Stimulated activated CD8-positive, alpha-beta memory T cell treated with anti-CD3 and anti-CD28 coated beads, Interleukin-2, amount 100 ng/mL, for 1 hour (primary cell): ENCODE measurements at places on chromosomes 3 and 15.

- DNase-seq: no peak
Observed at GRCh38 chr15:56236197-56236596, 7.5 kb downstream of the RFX7 start.

DNA sequence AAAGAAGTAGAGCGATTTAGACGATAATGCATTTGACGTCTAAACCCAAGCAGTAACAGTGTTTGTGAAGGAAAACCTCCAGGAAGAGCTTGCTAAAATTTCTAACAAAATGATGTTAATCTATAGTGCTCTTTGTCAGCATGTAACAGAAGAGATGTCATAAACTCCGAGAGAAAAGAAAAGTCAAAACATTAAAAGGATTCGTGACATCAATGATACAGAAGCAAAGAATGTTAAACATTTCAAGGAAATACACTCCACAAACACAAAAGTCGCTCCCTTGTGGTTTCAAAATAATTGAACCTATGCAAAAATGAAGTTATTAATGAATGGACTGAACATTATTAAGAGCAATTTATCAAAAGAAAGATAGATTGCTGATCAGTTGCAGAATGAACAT, 27.9 kb downstream of the AADAC start:
- no peak for DNase-seq

- no peak for DNase-seq
Observed at GRCh38 chr15:54836052-54836795, 360.5 kb downstream of the RSL24D1 start.

GRCh38 chr3:10247679-10248183, 528 bp upstream of the TATDN2 start:
- no peak for DNase-seq

- no peak for DNase-seq
Observed at GRCh38 chr3:126117786-126118185, 33.9 kb upstream of the SLC41A3 start.

- DNase-seq: no peak
Observed at GRCh38 chr3:184472723-184473428, 88.7 kb upstream of the EPHB3 start.

- DNase-seq: no peak
Observed at GRCh38 chr3:9452417-9452816, 55.0 kb downstream of the SETD5 start.

GRCh38 chr15:56939257-56939656, 20.8 kb downstream of the TCF12 start:
- DNase-seq: no peak

- DNase-seq: no peak
Observed at GRCh38 chr3:72887343-72887704, 522 bp upstream of the GXYLT2 start.

DNA sequence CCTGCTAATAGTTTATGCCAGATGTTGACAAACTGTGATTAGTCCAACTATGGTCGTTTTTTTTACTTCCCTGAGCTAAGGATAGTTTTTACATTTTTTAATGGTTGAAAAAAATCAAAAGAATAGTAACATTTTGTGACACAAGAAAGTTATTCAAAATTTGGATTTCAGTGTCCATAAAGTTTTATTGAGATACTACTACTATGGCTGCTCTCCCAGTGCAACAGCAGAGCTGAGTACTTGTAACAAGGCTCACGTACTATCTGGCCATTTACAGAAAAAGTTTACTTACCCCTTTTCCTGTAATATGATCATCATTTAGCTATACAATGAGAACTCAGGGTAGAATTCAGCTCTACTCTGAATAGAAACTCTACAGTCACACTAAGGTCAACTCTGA, 11.5 kb upstream of the TMEM62 start:
- DNase-seq: no peak

DNA sequence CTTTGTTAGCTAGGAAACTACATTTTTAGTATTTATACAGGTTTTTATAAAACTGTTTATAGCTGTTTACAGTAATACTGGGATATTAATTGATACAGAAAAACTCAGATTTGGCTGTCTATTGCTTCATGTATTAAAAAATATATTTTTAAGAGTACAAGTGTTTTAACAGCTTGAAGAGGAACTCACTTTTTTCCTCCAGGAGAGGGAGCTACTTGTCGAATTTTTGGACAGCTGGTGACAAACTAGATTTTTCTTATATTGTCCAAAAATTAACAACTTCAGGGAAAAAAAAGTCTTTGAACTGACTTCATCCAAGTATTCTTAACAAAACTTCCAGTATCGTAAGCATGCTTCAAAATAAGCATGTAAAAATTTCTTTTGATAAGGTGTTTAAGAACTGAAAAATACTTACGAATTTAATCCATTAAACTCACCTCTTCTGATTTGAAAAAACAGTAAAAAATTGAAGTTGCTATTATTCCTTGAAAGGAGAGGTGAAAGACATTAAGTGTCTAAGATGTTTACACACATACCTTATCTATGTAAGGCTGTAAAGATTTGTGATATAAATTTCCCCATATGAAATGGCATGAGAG, 4.0 kb downstream of the DIPK2A start:
- no peak for DNase-seq

- no peak for DNase-seq
Observed at GRCh38 chr3:155889212-155889611, 18.8 kb downstream of the GMPS start.

DNA sequence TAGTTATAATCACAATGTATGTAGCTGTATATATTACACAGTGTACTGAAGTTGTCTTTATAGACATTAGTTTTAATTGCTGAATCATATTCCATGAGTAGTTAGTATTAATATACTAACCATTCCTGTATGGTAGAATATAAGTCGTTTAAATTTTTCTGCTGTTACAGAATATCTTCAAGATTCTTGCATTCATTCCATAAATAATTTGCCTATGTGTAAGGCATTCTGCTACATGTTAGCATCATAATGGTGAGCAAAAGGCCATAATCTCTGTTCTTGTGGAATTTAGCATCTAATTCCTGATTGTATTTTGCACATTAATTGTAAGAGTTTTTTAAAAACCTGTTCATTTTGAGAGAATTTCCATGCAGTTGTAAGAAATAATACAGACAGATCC, 14.1 kb downstream of the GYG1 start:
- DNase-seq: no peak

GRCh38 chr3:47870702-47871260, 67.8 kb downstream of the DHX30 start:
- no peak for DNase-seq

GRCh38 chr15:51752888-51753287, 1.5 kb downstream of the TMOD2 start:
- DNase-seq: no peak

- DNase-seq: no peak
Observed at GRCh38 chr3:128245460-128245859, 92.2 kb downstream of the EEFSEC start.

DNA sequence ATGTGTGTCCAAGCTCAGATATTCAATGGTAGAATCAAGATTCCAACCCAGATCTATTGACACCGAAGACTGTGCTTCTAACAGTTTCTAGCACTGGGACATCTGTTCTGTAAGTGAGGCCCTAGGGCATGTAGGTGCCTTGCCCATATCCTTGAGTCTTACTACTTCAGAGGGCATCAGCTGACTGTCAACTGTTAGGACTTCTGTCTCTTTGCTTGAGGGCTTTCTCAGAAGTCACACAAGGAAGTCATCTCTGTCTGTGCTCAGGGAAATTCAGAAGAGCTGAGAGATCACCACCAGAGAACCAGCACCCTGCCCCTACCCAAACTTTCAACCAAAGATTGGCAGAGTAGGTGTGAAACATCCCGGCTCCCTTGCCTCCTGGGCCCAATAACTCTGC, 403.6 kb upstream of the PROK2 start:
- no peak for DNase-seq

GRCh38 chr3:173009410-173009809, 131.6 kb downstream of the SPATA16 start:
- no peak for DNase-seq

- DNase-seq: no peak
Observed at GRCh38 chr3:112908252-112908651, 61.6 kb upstream of the CD200R1L start.

- DNase-seq: no peak
Observed at GRCh38 chr3:172312001-172312400, 136.3 kb downstream of the GHSR start.

- DNase-seq: no peak
Observed at GRCh38 chr15:63172851-63173451, 15.7 kb upstream of the RPS27L start.

DNA sequence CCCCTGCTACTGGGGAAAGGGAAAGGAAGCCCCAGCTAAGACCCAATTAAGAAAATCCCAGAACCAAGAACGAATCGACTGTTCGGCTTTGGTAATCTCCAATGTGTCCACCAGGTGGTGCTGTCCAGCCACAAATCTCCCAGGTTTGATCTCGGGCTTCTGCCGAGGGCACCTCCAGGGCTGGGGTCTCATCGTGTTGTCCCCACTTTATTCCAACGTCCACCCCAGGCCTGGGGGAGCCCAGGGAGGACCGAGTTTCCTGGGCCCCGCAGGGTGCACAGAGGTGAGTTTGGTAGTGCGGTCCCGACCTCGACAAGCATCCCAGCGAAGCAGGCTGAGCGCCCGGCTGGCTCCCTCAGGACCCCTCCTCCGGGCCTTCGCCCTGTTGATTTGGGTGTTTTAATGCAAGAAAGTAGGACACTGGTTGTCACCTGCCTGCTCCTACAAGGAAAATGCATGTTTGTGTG, 185.1 kb downstream of the GOLGA6L6 start:
- peak; percentile 68 for DNase-seq

GRCh38 chr3:194110483-194110882, 25.5 kb upstream of the HES1 start:
- DNase-seq: no peak

GRCh38 chr3:112632596-112632995, 8.3 kb downstream of the CCDC80 start:
- DNase-seq: no peak

DNA sequence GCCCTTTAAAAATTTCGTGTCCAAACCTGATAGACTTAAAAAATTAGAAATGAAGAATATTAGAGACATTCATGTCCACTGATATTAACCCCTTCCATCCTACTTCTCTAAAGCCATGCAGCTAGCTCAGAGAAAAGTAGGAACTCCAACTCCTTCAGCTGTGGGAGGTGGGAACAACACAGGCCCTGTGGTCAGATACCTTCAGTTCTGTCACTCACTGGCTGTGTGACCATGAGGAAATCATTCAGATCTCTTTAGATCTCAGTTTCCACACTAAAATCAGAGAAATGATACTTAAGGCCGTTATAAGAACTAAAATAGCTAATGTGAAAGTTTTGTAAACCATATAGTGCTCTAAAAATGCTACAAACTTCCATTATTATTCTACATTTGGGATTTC, 209.8 kb downstream of the TNIK start:
- DNase-seq: no peak

DNA sequence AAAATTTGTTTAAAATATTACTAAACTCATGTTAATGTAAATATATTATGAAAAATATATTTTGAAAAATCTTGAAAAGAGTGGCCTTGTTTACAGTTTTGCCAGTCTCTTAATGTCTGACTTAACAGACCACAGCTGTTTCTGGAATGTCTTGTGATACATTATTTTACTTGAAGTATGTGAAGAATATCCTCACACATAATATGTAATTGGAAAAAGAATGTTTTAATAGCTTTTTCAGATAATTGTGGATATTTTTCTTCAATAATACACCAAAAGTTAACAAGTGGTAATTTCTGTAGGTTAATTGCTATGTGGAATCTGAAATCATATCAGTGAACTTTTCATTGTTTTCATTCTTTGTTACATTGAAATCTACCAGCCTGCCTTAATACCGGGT, 101.3 kb downstream of the UBE2E2 start:
- DNase-seq: no peak

GRCh38 chr3:195388380-195388779, 54.4 kb downstream of the ACAP2 start:
- no peak for DNase-seq

- DNase-seq: no peak
Observed at GRCh38 chr3:69856965-69857705, 117.9 kb downstream of the MITF start.

DNA sequence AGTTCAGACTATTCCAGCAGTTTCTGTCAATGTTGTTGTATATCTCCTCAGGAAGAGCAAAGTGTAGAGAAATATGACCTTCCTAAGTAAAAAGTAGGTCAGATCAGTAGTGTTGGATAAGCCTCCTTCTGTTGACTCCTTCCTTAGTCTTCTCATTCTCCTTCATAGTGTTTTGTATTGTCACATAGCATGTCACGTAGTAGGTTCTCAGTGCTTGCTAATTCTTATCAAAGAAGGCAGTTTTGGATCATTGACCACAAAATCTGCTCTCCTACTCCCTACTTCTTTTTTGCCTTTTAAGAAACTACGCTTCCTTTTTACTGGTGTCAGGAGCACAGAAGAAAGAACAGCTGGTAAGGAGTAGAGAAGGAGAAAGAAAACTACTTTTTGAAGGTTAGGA, 1.0 kb upstream of the MGA start:
- DNase-seq: no peak
